ENCODE measurements at places on chromosomes 2 and 18. TPM values are rescaled to one million over a fixed set of nuclear protein-coding genes. Genes with fewer than 3 reads are reported as not detected.

The SLC35G4 gene
- not detected for polyA plus RNA-seq

The GPR45 gene
- 0.74 TPM for polyA plus RNA-seq

The DPP4 gene
- polyA plus RNA-seq = 6.3 TPM

The UGT1A3 gene
- polyA plus RNA-seq = not detected

The POU3F3 gene
- polyA plus RNA-seq = 0.96 TPM

The APCDD1 gene
- polyA plus RNA-seq = 11.2 TPM

The L3MBTL4 gene
- polyA plus RNA-seq = 26.6 TPM

DNA sequence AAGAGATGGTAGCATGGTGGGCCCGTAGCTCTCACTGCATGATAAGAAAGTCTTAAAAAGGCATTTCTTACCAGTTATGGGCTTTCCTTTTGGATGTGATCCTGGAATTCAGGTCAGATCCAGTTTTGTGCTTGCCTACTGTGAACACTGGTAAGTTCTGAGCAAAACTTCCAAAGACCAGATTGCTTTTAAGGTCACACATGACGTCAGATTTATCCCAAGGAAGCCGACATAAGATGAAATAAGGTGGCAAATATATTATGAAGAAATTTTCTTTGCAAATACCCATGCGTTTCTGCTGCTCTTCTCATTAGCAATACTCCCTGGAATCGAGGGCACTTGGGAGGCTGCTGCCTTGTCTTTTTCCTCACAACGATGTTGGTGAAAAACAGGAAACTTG lies 416.4 kb upstream of the HNMT start:
- DNase-seq = no peak

- peak; percentile 78 for DNase-seq
These were observed 19.4 kb upstream of the PAX3 start for GRCh38 chr2:222318026-222318711.

GRCh38 chr2:208489687-208490086 lies 83.1 kb downstream of the PTH2R start:
- DNase-seq = no peak

DNA sequence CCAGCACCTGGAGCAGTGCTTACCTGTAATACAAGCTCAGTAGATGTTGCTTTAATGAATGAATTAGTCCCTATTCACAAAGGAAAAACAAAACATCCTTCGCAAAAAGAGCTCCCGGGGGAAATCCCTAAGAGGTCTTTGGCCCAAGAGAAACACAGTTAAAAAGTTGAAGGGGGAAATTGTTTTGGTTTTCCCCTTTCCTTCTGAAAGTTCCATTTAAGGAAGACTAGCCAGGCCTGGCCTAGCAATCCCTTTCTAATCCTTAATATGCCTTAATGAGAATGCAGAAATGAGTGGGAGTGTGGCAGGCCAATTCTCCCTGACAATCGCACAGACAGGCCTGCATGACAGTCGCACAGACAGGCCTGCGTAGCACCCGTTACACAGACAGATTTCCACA lies 33.5 kb upstream of the REL start:
- no peak for DNase-seq

GRCh38 chr2:63488118-63488713 lies 100.1 kb downstream of the WDPCP start:
- peak; percentile 65 for DNase-seq

DNA sequence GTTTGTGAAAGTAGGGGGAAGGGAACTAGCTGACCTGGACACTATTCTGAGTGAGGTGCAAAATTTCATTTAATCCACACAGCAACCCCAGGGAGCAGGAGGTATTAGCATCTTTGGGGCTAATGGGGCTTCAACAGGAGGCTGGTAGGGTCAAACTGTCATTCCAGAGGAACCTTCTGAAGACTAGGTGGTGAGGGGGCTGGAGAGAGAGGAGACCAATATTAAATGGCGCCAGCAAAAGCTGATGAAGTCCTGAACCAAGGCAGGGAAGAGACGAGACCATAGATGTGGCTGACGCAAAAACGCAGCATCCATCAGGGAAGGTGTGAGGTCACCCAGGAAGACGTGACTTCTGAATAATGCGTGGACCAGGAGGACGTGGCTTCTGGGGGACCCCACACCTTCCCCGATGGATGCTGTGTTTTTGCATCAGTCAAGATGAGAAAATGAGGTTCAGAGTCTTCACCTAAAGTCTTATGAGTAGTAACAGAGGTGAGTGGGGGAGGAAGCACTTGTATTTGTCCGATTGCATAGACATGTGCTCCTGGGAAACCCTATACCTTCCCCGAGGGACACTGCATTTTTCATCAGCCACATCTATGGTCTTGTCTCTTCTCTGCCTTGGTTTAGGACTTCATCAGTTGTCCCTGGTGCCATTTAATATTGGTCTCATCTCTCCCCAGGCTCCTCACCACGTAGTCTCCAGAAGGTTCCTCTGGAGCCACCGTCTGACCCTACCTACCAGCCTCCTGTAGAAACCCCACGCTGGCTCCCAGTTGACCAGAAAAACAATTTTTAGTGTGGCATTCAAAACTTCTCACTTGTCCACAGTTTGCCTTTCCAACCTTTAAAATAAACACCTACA lies 188.6 kb downstream of the MYCN start:
- no peak for DNase-seq

GRCh38 chr2:46775722-46776121 lies 139.9 kb downstream of the MCFD2 start:
- DNase-seq = no peak
